Upper lobe of right lung (tissue), 1 donor: ENCODE measurements at places on chromosomes 1 and 21. TPM values are rescaled to one million over a fixed set of nuclear protein-coding genes. Genes with fewer than 3 reads are reported as not detected.

GRCh38 chr1:160777486-160778089 is 18.4 kb upstream of the LY9 start:
- peaks cover 19% of the 10 kb centered on the region for H3K4me1 ChIP-seq
- H3K4me3 ChIP-seq, result no peak overlapping the region
- DNase-seq, result no peak
- no peaks in the 10 kb centered on the region for H3K36me3 ChIP-seq

- no peaks in the 10 kb centered on the region for H3K27me3 ChIP-seq
- DNase-seq, result no peak
- H3K36me3 ChIP-seq, result no peaks in the 10 kb centered on the region
- peaks cover 18% of the 10 kb centered on the region for H3K4me1 ChIP-seq
- no peak overlapping the region for H3K27ac ChIP-seq
Measured at GRCh38 chr21:39061766-39062165, 121.5 kb downstream of the PSMG1 start.

The ESPN gene
- total RNA-seq, result 4.3 TPM

The CCDC27 gene
- not detected for total RNA-seq

GRCh38 chr1:91623020-91623419 is 122.4 kb downstream of the CDC7 start:
- no peak overlapping the region for H3K27ac ChIP-seq
- no peak overlapping the region for H3K4me3 ChIP-seq
- H3K36me3 ChIP-seq, result no peaks in the 10 kb centered on the region
- no peak for DNase-seq
- no peaks in the 10 kb centered on the region for H3K4me1 ChIP-seq

The GSTM5 gene
- total RNA-seq, result 18.1 TPM

The DIO1 gene
- not detected for total RNA-seq

The GPR25 gene
- total RNA-seq, result 0.32 TPM

GRCh38 chr1:182624577-182624976 is 20.4 kb upstream of the RGS16 start:
- no peak for DNase-seq
- H3K27me3 ChIP-seq, result no peaks in the 10 kb centered on the region

DNA sequence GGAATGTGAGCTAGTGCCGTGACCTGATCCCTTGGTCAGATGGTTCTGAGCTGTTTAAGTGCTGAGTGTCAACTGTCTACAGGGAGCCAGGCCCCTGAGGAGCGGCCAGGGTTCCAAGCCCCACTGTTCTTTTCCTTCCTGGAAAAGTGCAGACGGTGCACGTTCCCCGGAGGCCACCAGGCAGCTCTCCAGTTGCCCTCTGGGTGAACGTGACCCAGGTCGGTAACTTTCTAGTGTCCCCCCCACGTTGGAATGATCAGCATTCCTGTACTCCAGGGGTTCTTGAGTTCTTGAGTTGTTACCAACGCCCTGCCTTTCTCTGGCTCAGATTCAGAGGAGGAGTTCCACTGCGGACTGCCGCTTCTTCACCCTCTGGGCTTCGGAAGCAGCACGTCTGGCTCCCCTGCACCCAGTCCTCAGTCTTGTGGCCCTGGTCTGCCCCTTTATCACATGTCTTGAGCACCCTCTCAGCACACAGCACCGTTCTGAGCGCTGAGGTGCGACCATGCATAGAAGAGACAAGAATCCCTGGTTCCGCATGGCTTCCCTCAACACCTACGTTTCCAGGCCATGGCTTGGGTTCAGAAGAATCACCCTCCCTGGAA is 131.5 kb downstream of the DHRS3 start:
- no peaks in the 10 kb centered on the region for H3K27me3 ChIP-seq
- no peak overlapping the region for H3K4me3 ChIP-seq
- peak; percentile 84 for DNase-seq
- H3K4me1 ChIP-seq, result peaks cover 23% of the 10 kb centered on the region
- H3K36me3 ChIP-seq, result no peaks in the 10 kb centered on the region

- no peaks in the 10 kb centered on the region for H3K36me3 ChIP-seq
- H3K27me3 ChIP-seq, result no peaks in the 10 kb centered on the region
- no peak overlapping the region for H3K4me3 ChIP-seq
- H3K4me1 ChIP-seq, result no peaks in the 10 kb centered on the region
Measured at GRCh38 chr1:246187834-246188372, 319.2 kb downstream of the SMYD3 start.

DNA sequence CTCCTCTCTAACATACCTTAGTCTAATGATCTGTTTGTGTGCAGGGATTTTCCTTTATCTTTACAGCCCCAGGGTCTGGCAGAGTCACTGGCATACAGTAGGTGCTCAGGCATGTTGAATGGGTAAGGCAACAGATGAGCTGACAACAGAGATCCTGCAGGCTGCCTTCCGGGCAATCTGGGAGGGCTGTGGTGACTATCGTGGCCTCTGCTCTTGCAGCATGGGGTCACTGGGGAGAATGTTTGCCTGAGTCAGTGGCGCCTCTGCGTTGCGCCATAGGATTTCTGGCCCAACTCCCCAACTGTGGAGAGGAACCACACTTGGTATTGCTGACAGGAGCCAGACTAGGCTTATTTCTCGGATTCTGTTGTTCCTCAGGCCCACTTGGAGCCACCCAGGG is 93.8 kb downstream of the LAMC2 start:
- H3K27ac ChIP-seq, result peak overlapping the region; percentile 70
- H3K27me3 ChIP-seq, result no peaks in the 10 kb centered on the region
- no peak overlapping the region for H3K4me3 ChIP-seq
- peaks cover 26% of the 10 kb centered on the region for H3K4me1 ChIP-seq
- no peaks in the 10 kb centered on the region for H3K36me3 ChIP-seq

The FMO4 gene
- total RNA-seq, result 4.3 TPM

GRCh38 chr21:41877901-41878830 is 978 bp downstream of the PRDM15 start:
- DNase-seq, result peak; percentile 78
- no peaks in the 10 kb centered on the region for H3K27me3 ChIP-seq
- peaks cover 14% of the 10 kb centered on the region for H3K4me1 ChIP-seq

GRCh38 chr1:99662539-99663080 is 16.7 kb downstream of the PALMD start:
- no peaks in the 10 kb centered on the region for H3K36me3 ChIP-seq
- peaks cover 4% of the 10 kb centered on the region for H3K4me1 ChIP-seq
- H3K27ac ChIP-seq, result peak overlapping the region; percentile 20
- H3K27me3 ChIP-seq, result no peaks in the 10 kb centered on the region

DNA sequence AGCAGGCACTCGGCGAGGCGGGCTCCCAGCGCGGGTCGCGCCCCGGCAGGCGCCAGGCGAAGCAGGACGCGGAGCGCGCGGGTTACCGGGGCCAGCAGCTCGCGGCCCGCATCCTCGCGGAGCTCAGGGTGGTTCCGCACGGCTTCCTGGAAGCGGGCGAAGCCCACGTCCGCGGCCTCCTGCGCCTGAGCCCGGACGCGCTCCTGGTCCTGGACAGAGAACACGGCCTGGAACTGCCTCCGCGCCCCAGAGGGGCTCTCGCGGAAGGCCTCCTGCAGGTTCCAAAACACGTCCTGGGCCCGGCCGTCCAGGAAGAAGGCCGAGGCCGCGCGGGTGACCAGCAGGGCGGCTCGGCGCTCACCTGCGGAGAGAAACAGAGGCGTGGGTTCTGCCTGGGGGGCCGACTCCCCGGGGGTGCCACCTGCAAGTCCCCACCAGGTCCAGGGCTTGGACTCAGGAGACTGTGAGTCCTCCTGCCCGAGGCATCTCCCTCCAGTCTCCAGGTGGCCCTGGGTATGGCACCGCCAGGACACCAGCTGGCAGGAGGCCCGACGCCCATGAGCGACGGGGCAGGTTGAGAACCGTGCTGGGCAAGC is 11.4 kb downstream of the TTC34 start:
- no peaks in the 10 kb centered on the region for H3K4me1 ChIP-seq
- H3K27ac ChIP-seq, result no peak overlapping the region
- H3K36me3 ChIP-seq, result no peaks in the 10 kb centered on the region
- H3K4me3 ChIP-seq, result no peak overlapping the region
- peak; percentile 51 for DNase-seq

DNA sequence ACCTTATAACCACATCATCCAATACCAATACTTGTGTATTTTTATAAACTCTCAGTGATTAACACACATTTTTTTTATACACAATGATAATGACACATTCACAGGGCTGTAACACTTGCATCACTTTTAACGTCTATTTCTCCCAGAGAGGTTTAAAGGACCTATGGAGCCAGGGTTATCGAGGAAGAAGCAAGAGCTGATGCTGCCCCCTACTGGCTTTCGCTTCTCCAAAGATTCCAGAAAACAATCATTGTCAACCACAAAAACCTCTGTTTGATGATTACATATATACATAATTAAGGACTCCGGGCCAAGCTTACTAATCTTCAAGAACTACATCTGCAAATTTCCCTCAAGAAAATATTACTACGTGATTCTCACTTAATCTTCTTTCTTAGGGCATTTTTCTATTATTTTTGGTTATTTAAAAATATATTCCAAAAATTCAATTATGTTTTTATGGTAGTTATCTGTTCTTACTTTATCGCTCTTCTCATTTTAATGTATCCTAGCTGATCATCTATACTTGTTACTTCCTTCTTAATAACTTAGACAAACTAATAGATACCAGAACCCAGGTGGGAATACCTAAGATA is 214.5 kb downstream of the VAV3 start:
- H3K4me1 ChIP-seq, result no peaks in the 10 kb centered on the region
- no peaks in the 10 kb centered on the region for H3K27me3 ChIP-seq
- no peak overlapping the region for H3K27ac ChIP-seq
- no peak overlapping the region for H3K4me3 ChIP-seq
- DNase-seq, result no peak

DNA sequence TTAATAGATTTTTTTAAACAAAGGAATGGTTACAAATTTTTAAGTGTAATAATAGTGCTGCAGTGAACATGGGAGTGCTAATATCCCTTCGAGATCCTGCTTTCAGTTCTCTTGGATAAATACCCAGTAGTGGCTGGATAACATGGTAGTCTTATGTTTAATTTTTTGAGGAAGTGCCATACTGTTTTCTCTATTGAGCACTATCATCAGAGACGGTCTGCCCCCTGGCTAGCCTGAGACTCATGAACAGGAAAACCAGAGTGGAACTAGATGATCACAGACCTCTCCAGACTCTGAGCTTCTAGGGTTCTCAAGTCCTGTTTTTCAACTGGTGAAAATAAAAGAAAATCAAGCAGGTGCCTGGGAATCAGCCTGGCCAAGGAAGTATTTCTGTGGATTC is 97.3 kb upstream of the MARK1 start:
- DNase-seq, result no peak
- no peaks in the 10 kb centered on the region for H3K36me3 ChIP-seq
- no peaks in the 10 kb centered on the region for H3K4me1 ChIP-seq
- no peak overlapping the region for H3K27ac ChIP-seq

GRCh38 chr1:91708691-91709090 is 177.3 kb downstream of the TGFBR3 start:
- no peak overlapping the region for H3K27ac ChIP-seq
- peaks cover 10% of the 10 kb centered on the region for H3K4me1 ChIP-seq
- DNase-seq, result no peak
- peaks cover 37% of the 10 kb centered on the region for H3K36me3 ChIP-seq
- no peak overlapping the region for H3K4me3 ChIP-seq

GRCh38 chr1:85801520-85801919 is 93.3 kb upstream of the ZNHIT6 start:
- no peaks in the 10 kb centered on the region for H3K27me3 ChIP-seq
- no peak overlapping the region for H3K4me3 ChIP-seq
- H3K27ac ChIP-seq, result no peak overlapping the region
- H3K4me1 ChIP-seq, result no peaks in the 10 kb centered on the region
- DNase-seq, result no peak

DNA sequence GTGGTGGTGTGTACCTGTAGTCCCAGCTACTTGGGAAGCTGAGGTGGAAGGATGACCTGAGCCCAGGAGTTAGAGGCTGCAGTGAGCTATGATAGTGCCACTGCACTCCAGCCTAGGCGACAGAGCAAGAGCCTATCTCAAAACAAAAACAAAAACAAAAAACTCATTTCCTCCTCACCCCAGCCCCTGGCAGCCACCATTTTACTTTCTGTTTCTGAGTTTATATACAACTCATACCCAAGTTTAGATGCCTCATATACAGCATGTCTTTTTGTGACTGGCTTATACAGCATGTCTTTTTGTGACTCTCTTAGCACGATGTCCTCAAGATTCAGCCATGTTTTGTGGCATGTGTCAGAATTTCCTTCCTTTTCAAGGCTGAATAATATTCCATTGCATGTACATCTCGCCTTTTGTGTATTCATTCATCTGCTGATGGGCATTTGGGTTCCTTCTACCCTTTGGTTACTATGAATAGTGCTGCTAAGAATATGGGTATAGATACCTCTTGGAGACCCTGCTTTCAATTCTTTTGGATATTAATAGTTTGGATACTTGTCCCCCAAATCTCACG is 14.7 kb downstream of the COA7 start:
- H3K36me3 ChIP-seq, result peaks cover 17% of the 10 kb centered on the region
- no peak for DNase-seq
- H3K4me3 ChIP-seq, result no peak overlapping the region
- no peaks in the 10 kb centered on the region for H3K27me3 ChIP-seq

The SH3BGRL3 gene
- total RNA-seq, result 169 TPM

GRCh38 chr1:36297062-36297461 is 9.1 kb upstream of the SH3D21 start:
- no peaks in the 10 kb centered on the region for H3K27me3 ChIP-seq
- H3K4me1 ChIP-seq, result peaks cover 4% of the 10 kb centered on the region
- no peak for DNase-seq

DNA sequence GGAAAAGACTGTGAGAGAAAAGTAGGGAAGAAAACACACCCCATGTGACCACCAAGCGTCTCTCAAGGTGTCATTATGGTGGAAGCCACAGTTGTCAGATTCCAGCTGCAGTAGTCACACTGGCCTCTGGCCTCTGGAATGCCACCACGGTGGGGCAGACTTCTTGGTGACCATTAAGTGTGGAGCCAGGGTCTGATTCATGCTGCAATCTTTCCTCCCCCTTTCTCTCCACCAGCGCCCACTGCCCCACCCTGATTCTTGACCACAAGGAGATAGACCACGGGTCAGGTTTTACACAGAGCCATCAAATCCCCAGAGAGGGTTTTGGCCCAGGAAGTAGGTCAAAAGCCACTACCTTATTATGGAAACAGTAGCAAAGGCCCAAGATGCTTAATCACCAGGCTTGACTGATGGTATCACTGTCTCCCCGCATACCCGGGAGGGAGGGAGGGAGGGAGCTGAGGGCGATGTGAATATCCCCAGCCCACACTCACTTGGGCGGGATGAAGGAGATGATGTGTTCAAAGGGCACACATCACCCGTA is 52.7 kb upstream of the GRHL3 start:
- no peak for DNase-seq
- H3K4me1 ChIP-seq, result no peaks in the 10 kb centered on the region
- H3K27me3 ChIP-seq, result no peaks in the 10 kb centered on the region
- no peaks in the 10 kb centered on the region for H3K36me3 ChIP-seq
- H3K4me3 ChIP-seq, result no peak overlapping the region
- no peak overlapping the region for H3K27ac ChIP-seq
